ENCODE measurements at places on chromosomes 12 and 14. TPM values are rescaled to one million over a fixed set of nuclear protein-coding genes. Genes with fewer than 3 reads are reported as not detected.
A peak's percentile ranks its signal among the peaks of the same experiment; 100 is the strongest.

- no peak for DNase-seq
These were observed 20.4 kb upstream of the GLIPR1 start for GRCh38 chr12:75460204-75460603.

TMPRSS12 gene
- not detected for total RNA-seq

ERP29 gene
- total RNA-seq = 57.2 TPM

HPD gene
- total RNA-seq = 5.1 TPM

TAMALIN gene
- total RNA-seq = 36.3 TPM

GRCh38 chr14:58291646-58292045 lies 6.7 kb upstream of the ARID4A start:
- DNase-seq = no peak

SYCP3 gene
- total RNA-seq = not detected

DNA sequence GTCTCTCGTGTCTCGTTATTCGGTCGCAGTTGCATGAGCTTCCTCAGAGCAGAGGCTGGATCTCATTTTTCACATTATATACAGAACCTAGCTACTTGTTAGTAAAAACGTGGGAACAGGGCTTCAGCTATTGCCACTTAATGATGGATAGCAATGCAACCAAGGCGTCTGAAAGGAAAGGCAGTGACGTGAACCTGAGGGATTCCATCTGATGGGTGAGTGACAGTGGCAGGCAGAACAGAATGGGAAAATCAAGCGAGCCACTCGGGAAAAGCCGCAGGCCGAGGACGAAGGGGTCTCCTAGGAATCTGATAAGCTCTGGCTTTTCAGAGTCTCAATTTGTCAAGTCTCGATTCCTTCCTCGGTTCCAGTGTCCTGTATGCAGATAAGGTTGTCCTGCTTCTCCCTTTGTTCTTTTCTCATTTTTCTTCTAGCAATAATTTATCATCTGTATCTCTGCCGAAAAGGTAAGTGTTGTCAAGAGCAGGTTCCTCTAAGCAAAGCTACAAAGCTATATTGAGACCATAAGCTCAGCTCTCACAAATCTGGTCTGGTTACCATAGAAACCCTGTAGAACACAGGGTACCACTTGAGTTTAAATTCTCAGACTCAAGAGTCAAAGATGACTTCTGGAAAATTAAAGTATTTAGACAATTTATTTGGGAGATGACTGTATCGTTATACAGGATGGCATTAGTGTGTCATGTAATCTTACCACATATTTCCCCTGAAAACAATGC lies 416.6 kb downstream of the GLT1D1 start:
- DNase-seq = no peak

GDF11 gene
- 17.0 TPM for total RNA-seq

GRCh38 chr12:85688837-85689236 lies 147.4 kb downstream of the RASSF9 start:
- no peak for DNase-seq

GRCh38 chr12:108865169-108865568 lies 7.8 kb upstream of the SSH1 start:
- no peak for DNase-seq

DNA sequence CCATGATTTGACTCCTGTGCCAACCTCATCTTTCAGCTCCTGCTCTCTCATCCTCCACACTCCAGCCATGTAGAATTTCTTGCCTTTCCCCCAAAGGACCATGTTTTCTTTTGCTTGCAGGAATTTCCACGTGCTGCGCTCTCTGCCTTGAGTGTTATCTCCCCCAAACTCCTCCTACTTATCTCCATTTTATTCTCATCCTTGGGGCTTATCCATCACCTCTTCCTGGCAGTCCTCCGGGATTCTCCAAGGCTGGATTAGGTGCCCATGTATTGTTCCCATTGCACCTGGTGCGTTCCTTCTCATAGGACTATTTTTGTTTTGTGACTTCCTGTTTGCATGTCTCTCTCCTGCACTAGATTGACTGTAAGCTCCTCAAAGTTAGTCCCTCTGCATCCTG lies 7.0 kb upstream of the MAX start:
- no peak for DNase-seq

DNA sequence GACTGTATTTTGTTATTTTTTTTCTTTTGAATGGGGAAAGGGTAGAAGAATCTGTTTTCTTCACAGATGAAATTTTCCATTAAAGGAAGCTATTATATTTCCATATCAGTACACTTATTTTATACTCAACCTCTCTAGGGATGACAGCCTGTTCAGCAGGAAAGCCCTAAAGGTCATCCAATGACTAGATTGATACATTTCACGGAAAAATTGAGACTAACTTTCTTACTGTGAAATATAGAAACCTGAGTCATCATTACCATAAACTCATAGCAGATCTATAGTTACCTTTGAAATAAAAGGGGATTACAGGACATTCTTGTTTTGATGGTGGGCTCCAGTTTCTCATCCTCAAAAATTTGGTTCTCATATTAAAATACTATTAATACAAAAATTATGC lies 36.1 kb upstream of the PTCSC3 start:
- no peak for DNase-seq

DNA sequence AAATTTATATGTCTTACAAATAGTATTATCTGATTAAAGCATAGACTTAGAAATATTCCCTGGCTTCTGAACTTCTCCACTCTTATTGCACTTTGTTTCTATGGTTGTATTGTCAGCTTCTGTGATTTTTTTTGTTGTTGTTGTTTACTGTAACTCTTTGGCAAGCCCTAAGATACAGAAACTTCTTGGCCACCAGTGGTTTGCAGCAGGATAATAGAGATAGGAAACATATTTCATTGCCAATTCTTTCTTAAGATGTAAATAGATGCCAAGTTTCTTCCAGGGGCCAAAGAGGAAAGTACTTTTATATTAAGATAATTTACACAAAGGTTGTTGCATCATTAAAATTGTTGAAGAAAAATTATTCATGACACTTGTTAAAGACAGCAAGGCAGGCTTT lies 123.8 kb downstream of the PTPRB start:
- DNase-seq = no peak

GRCh38 chr14:66900719-66901118 lies 288.5 kb upstream of the GARIN2 start:
- no peak for DNase-seq

GRCh38 chr14:72856530-72857266 lies 37.2 kb downstream of the DPF3 start:
- no peak for DNase-seq

GRCh38 chr12:1800401-1801302 lies 19.7 kb upstream of the LRTM2 start:
- DNase-seq = peak; percentile 74

DNA sequence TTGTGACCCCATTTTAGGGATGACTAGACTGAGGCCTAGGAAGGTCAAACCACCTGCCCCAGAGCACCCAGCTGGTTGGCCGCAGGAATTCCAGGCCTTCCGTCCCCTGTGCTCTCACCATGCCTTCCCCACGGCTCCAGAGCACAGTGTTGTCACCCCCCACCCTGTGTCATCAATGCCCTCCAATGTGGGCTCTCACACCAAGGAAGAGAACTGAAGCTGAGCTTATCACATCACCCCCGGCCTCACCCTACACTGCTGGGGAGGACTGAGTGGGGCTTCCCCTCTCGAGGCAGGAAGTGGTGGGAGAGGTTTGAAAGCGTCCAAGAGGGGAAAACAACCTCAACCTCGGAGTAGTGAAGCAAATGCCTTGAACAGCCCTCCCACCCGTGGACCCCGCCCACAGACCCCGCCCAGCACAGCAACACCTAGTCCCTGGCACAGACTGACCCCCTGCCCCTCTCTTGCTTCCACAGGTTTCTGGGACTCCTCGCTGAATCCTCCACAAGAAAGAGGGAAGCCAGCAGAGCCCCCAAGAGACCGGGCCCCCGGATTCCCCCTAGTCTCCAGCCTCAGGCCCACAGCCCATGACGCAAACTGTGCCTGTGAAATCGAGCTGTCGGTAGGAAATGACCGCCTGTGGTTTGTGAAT lies 97.2 kb downstream of the LGMN start:
- peak; percentile 60 for DNase-seq

DNA sequence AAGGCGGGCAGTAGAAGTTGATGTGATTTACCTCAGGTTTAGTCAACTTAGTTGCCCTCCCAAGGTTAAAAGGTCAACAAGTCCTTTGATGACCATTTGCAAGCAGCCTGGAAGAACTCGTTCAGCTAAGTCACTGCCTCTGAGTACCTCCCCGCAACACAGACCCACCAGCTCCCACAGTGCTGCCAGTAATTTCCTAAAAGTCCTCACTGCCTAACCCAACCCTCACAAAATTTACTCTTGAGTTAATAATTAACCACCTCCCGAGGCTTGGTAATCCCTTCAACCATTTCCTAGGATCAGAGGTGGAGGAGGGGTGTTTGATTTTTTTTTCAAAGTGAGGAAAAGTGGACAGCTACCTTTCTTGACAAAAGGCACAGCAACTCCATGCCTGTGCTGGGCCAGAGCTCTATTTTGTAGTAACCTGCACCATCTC lies 55.8 kb downstream of the MAP3K9 start:
- no peak for DNase-seq

C12orf56 gene
- total RNA-seq = not detected

DNA sequence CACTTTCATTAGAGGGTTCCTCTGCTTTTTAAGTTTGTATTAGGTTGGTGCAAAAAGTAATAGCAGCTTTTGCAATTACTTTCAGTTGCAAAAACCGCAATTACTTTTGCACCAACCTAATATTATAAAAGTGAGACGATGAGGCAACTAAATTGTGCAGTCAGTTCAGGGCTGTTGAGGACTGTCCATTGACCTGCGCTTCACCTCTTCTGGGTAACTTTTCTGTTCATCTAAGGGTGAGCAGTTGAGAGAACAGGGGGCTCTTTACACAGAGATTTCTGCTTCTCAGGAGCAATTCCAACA lies 191.3 kb downstream of the AACS start:
- DNase-seq = no peak

KLRC1 gene
- total RNA-seq = not detected

DNA sequence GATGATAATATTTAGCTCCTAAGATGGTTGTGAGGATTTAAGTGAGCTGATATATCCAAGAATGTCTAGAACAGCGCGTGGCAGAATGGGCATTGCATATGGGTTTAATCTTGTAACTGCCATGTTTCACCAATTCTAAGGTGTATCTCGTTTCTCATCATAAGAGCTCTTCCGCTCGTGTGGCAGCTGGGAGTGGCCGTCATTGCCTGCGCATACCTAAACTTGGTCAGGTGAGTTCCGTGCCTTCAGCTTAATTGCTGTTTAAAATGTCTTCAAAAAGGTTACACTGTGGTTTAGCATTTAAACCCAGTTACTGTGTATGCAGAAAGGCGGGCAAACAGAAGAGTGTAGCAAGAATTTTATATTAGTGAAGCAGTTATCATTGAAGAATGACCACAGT lies 4.5 kb upstream of the AQP2 start:
- DNase-seq = no peak

- DNase-seq = no peak
These were observed 64.9 kb upstream of the FAM181A start for GRCh38 chr14:93862265-93862664.

GRCh38 chr12:124401704-124402221 lies 106.9 kb downstream of the RFLNA start:
- no peak for DNase-seq

DNA sequence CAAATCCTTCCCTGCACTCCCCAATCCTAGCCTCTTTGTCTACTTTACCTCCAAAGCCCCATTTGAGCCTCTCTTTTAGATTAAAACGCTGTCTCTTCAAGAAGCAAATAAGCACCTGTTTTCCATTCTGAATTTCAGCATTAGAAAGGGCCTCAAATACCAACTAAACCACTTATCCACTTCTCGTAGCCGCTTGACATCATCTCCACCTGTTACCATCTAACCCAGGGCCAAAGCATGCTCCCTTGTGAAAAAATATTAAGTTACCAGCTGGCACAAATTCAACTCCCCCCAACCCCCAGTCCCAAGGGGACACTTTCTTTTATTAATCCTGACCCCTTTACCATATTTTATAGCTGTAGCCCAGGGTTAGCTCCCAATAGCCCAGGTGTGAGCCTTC lies 43.1 kb downstream of the GPHB5 start:
- DNase-seq = no peak

ACTR6 gene
- total RNA-seq = 21.5 TPM

- DNase-seq = no peak
These were observed 14.1 kb downstream of the GPX2 start for GRCh38 chr14:64928239-64929013.

- DNase-seq = no peak
These were observed 1321.5 kb upstream of the FLRT2 start for GRCh38 chr14:84208451-84208850.

GRCh38 chr12:114993165-114993564 lies 309.2 kb upstream of the TBX3 start:
- DNase-seq = no peak

- no peak for DNase-seq
These were observed 223.4 kb upstream of the AMIGO2 start for GRCh38 chr12:47303207-47303606.

All from right cardiac atrium (tissue), 5 donors.